HCEC 1CT (cell line): ENCODE measurements at places on chromosomes 1 and 21.

DNA sequence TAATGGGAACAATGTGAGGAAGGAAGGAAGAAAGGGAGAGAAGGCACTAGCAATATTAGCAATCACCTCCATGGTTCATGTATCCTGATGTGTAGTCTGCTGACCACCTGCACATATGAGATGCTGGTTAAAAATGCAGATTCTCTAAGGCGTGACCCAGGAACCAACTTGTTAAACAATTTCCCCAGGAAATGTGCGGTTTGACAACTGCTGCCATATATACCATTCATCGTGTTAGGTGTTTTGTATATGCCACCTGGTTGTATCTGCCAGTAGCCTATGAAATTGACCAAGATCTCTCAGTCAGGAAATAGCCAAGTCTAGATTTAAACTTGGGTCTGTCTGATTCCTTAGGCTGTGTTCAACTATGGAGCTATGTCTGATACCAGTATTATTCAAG, 4.1 kb downstream of the SEMA4A start:
- no peak for DNase-seq

GRCh38 chr1:64396817-64397216, 73.1 kb upstream of the CACHD1 start:
- peak; percentile 26 for DNase-seq

DNA sequence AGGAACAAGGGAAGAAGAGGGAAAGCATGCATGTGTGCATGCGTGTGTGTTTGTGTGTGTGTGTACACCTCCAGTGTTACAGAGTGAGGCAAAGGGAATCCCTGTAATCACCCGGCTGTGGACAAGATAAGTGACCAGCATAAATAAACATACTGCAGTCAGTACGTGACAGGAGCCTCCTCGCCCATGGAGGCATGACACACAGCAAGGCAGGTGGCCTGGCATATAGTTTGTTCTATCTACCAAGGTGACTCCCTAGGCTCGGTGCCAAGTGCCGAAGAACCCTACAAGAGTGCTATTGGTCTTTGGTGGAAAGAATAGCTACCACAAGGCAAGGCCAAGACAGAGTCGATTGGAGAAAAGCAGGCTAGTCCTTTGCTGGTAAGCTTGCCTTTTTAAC, 31.7 kb upstream of the HEATR1 start:
- no peak for DNase-seq

GRCh38 chr1:69967245-69967766, 238.1 kb downstream of the LRRC40 start:
- no peak for DNase-seq

GRCh38 chr1:206068314-206068713, 15.3 kb downstream of the RHEX start:
- no peak for DNase-seq

DNA sequence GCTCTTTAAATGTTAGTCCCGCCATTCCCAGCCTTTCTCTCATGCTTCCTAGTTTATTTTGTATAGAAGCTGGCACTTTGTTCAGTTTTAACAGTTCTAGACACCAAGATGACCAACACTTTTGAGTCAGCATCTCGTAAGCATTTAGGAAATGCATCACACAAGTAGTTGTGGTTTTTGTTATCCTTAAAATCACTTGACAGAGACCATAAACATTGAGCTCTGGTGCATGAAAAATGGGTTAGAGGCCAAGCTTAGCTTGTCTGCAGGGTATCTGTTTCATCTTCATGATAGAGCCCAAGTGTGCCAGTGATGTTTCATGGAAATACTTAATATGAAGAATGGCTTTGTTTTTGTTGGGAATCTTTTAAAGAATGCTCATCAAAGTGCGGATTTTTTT, 159.7 kb downstream of the DISP1 start:
- DNase-seq = peak; percentile 89

DNA sequence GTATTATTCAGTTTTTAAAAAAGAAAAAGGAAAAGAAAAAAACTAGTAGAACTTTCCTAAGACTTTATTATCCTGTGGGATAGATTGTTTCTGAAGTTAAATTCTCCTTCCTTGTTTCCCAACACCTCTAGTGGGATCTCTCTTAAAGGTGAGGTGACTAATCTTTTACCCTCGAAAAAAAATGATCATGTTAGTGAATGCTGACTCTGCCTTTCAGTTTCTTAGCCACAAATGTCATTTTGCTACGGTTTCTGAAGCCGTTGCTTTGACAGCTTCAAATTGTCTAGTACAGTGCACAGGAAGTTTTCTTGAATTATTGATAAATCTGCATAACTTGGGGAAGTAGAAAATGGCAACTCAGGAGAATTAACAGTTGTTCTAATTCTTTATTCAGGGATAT, 13.0 kb upstream of the NEK7 start:
- no peak for DNase-seq

- DNase-seq = no peak
These were observed 66.9 kb downstream of the TRABD2B start for GRCh38 chr1:47930210-47930840.

- peak; percentile 20 for DNase-seq
These were observed 6.7 kb upstream of the TXLNA start for GRCh38 chr1:32172621-32173245.

DNA sequence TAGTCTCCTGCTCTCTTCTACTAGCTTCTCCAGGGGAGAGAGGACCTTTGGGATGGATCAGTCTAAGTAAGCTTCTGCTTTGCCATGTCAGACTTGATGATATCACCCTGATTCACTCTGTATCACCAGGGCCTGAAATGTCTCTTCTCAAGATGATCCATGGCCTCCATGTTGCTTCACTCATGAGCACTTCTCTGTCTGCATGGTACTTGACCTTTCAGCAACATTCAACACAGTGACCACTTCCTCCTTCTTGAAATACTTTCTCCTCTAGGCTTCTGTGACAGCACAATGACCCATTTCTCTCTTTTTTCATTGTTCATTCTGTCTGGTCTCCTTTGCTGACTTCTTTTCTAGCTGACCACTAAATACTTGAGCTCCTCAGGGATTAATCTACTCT, 35.3 kb upstream of the NGF start:
- peak; percentile 92 for DNase-seq

DNA sequence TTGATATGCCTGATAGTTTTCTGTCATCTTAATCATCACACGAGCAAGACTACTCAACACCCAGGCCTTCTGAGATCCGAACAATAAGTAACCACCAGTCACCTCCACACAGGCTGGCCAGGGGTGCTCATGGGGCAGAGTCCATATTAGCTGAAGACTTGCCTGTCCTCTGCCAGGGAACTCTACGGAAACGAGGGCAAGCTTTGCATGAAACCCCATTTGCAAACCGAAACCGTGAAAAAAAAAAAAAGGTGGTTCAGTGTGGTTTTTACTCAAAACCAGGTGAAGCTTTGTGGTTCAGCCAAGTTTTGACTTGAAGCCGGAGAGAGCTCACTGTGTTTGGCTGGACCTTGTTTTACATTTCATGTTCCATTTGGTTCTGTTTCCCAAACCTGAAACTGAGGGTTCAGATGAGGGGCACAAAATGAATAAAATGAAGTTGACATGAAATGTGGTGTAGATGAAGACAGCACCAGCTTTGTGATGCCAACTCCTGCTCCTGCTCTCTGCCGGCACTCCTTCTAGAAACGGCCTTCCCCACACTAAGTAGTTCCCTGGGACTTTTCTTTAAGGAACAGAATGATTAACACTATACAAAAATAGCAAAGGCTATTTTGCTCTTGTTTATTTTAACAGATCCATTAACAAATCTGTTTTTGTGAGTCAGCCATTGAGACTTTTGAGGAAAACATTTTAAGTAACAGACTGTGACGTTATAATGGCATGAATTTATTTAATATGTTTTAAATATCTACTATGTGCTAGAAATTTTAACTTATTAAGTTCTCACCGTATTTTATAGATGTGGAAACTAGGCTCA, 74.7 kb downstream of the RUNX1 start:
- peak; percentile 72 for DNase-seq

DNA sequence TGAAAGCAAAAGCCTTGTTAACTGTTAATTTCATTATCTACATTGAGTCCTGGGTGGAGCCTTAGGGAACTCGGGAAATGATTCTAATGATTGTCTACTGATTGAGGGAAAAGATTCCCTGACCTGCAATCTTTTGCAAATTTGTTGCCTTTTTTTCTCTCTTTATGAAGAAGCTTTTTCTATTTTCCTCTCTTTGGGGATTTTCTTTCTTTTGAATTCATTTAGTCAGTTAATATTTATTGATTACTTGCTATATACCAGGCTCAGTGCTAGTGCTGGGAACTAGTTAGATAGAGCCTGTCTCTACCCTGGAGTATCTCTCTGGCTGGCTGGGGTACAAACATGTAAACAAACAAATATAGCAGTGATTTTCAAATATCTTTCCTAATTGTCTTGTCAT, 71.2 kb upstream of the CACYBP start:
- no peak for DNase-seq

DNA sequence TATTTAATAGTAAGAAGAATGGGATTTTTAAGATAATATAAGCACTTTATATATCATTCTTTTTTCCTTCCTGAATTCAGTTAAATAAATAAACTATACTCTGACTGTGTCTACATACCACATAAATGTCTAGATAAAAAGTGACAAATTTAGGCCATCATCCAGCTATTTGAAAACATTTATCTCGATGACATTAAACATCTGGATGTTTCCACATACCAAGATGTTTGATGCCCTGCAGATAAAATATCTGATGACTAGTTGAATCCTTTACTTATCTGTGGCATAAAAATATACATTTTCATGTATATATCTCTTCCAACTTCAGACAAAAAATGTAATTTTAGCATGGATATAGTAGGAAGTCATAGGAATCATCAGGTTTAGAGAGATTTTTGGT, 348.3 kb downstream of the DPYD start:
- no peak for DNase-seq

DNA sequence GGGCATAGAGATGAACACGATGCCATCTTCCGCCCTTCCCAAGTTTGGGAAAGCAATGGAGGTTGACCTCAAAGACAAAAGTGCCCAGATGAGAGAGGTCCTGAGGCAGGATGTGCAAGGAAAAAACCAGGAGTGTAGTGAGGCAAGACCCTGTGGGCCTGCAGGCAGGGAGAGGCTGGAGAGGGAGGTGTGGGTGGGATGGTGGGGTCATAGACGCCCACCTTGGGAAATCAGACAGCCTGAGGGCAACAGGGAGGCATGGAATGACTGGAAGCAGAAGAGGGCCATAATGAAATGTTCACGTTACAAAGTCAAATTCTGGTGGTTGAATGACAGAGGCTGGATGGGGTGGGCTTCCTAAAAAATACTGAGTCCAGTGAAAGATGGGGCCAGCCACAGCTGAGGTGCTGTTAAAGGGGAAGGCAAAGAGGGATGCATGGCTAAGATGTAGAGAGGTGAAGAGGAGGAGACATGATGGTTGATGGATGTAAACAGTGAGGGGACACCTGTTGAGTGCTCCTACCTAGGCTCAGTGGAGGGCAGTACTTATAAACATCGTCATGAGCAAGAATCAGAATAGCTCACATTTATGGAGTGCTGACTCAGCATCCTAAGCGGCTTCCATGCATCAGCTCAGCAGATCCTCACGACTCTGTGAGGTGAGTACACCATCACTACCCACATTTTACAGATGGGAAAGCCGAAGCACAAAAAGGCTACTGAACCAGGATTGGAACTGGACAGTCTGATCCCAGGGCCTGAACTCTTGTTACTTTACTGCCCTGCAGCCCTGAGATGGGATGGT, 42.0 kb downstream of the GRIK3 start:
- no peak for DNase-seq

- DNase-seq = no peak
These were observed 52.7 kb upstream of the RBM34 start for GRCh38 chr1:235213752-235214151.
